Skin of body (tissue), 3 donors: ENCODE measurements at places on chromosomes 16 and 17.

DNA sequence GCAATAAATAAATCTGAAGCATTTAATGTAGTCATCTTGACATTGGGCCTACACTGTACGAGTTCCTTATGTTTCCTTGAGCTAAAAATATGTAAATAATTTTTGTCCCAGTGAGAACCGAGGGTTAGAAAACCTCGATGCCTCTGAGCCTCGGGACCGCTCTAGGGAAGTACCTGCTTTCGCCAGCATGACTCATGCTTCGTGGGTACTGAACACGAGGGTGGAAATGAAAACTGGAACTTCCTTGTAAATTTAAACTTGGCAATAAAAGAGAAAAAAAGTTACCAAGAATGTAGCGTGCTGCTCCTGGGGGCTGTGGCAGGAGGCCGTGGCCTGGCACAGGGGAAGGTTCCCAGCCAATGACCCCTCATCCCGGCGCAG lies 74.1 kb downstream of the SOCS1 start:
- DNase-seq = peak; percentile 30

- DNase-seq = no peak
Observed at GRCh38 chr17:44409309-44410028, 20.0 kb upstream of the ITGA2B start.

DNA sequence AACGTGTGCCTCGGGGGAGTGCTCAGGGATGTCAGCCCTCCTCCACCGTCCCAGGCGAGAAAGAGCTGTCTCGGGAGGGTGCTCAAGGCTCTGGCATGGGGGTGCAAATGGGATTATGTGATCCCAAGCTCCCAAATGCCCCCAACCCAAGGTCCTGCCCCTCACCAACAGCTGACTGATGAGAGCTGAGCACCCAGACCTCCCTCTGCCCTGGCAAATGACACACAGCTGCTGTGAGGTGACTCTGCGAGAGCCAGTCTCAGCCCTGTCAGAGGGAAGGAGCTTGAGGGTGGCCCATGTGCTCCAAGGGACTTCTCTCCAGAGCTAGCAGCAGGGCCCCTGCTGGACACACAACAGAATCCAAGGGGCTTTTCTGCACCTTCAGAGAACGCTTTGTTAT lies 7.7 kb downstream of the CDH5 start:
- DNase-seq = no peak

- no peak for DNase-seq
Observed at GRCh38 chr17:15966879-15967248, 21.9 kb downstream of the ADORA2B start.

DNA sequence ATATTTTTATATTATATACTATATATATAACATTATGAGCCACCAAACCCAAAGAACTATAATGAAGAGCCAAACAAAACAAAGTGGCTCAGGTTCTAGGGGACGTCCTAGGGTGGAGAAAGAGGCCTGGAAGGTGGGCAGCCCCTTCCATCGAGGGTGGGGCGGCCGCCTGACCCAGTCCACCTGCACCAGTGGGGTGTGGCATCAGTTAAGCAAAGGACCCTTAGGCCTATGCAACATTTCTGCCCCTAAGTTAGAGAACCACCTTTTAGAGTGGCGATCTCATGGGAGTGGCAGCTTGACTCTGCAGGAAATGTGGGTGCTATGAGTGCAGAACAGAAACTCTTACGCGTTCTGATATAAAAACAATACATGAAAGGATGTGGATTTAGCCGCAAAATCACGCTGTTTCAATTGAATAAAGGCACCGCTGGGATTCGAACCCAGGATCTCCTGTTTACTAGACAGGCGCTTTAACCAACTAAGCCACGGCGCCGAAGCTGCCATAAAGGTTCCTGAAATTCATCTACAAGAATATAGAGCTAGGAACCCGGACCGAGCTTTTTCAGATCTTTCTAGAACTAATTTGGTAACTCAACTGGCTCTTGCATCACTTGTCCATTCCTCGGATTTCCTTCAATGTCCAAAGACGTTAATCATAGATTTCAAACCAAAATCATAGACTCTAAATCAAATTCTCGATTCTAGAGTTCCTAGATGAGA lies 15.6 kb upstream of the AURKB start:
- peak; percentile 50 for DNase-seq

DNA sequence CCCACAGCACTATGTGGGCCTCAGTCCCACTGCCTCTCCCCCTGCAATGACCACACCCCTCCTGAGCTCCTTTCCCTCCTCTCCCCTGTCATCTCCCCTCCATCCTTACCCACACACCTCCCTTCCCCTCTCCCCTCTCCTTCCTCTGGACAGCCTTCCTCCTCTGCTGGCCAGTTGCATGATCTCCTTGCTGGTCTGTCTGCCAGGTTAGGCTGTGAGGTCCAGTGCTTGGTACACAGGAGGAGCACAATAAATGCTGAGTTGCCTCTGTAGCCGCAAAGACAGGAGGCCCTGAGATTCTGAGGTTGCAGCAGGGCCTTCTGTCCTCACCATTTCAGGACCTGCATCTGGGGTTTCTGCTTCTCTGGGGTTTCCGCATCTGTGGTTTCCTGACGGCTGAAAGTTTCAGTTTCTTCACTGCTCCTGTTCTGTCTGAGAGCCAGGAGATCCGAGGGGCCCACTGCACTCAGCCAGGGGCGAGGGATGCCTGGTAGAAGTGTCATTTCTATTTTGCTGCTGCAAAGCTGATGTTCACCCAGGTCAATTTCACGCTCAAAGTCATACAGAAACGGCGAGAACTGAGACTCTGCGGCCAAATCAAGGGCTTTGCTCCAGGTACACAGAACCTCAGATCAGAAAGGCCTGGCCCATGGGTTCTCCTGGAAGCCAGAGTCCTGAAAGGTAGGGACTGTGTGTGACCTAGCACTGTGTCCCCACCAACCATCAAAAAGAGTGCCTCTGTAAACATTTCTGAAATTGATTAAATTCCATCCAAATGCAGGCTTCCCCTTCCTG lies 4.6 kb upstream of the SLC12A3 start:
- DNase-seq = no peak

DNA sequence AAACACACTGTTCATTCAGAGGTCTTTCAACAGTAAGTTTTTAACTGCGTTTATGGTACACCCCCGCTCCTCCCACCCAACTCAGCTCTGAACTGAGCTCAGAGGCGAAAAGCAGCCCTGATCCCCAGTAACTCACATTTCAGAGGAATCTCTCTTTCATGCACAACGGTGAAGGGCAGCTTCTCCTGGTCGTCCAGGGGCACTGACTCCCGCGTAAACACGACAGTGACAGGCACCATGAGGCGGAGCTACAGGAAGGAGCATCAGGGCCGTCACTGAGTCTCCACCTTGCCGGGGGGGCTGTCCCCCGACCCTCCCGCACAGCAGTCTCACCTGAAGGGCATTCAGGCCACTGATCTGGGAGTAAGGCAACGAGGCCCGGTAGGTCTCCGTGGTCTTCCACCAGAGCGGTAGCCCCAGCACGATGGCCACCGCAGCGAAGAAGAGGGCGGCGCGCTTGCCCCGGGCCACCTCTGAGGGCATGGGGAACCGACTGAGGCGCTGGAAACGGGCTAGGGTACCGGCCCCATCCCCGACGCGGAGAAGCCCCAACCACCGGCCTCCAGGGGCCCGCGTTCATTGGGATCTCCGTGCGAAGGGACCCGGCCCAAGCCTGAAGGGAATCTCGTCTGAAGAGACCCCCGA lies 486 bp downstream of the PIGS start:
- DNase-seq = no peak

GRCh38 chr17:76481071-76481655 lies 13.8 kb downstream of the AANAT start:
- no peak for DNase-seq

GRCh38 chr16:15598648-15599190 lies 44.2 kb downstream of the MARF1 start:
- no peak for DNase-seq

DNA sequence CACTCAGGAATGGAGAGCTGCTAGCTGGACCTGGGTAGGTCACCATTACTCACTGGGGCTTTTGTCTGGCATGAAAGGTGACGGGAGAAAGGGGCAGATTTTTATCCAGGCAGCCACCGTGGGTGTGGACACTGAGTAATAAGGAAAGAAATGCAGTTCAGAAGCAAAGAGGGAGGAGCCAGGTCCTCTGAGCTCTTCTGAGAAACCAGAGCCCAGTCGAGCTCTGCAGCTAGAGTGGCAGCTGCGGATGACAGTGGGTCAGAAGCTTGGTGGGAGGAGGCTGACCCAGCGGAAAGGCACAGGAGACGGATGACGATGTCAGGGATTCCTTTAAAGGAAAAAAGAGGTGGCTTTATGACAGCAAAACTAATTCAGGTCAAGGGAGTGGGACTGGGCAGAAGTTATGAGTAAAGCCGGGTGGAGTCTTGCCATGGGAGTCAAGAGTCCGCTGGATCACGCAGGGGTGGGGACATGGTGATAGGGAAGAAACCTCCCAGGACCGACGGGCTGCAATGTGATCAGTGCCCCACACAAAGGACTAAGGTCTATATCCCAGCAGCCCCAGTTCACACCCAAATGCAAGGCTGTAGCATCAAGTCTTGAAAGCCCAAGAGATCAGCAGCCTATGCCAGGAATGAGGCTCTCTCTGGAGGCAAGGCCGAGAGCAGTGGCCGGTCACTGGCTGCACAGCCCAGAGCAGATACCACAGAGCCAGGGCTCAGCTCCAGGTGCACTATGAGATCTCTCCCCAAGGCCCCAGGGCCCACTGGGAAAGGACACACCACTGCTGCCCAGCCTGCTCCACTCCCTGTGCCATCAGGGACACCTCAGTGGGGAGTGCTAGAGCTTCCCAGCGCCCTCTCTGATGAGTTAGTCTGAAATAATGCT lies 6.3 kb upstream of the MNT start:
- peak; percentile 23 for DNase-seq

- no peak for DNase-seq
Observed at GRCh38 chr16:30724641-30725417, 23.4 kb upstream of the PHKG2 start.

DNA sequence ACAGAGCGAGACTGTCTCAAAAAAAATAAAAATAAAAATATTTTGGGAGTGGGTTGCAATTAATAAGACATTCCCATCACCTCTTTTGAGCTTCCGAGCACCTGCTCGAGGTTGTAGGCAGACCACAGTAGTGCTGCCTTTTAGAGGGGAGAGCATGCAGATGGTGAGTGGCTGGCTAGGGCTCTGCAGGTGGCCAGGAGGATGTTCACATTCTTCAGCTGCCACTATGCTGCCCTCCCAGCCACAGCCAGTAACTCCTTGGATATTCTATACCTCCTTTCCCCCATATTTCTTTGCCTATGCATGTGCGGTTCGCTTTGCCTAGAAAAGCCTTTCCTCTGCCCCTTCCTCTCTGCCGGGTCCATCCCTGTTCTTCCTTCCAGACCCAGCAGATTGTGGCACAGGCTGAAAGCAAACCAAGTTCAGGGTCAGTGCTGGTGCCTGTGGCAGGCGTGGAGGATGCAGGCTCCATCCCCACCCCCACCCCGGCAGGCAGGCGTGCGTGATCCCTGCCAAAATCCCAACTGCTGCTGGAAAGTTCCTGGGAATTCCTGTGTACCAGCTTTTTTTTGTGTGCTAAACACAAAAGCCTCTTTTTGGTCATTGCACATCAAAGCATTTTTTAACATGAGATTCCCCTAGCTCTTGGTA lies 33.8 kb upstream of the CMIP start:
- DNase-seq = no peak

DNA sequence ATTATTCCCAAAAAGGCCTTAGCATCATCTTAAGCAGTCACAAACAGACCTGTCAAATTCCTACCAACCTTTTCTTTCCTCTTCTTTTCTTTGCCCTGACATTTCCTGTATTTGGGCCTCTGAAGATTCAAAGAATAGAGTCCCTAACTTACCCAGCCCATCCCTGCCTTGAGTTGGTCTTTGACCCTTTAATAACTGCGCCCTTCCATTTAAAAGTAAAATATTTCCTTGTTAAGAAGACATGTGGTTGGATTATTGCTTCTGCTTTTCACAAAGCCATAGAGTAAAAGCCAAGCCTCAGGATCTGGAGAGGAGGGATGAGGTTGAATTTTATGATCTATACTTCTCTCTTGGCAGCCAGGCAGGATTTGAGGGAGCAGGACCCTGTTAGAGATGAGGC lies 13.2 kb upstream of the CCL23 start:
- DNase-seq = no peak

- no peak for DNase-seq
Observed at GRCh38 chr16:12199524-12199923, 223.0 kb downstream of the SNX29 start.

GRCh38 chr17:16314189-16314588 lies 39.1 kb downstream of the CENPV start:
- no peak for DNase-seq

DNA sequence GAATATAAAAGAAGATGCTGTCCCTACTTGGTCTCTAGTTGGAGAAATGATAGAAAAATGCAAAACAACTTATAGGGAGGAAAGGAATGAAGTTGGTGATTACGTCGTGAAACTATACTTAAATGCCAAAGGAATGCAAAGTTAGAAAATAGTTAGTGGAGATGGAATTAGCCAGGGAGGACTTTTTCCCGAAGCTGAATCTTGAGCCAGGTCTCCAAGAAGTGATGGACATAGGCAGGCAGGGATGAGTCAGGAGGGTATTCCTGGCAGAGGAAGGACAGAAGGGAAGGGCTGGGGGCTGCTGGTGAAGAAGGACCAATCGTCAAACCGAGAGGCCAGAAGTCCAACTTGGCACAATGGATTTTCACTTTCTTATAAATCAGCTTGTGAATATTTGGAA lies 1.8 kb downstream of the SNTB2 start:
- DNase-seq = no peak

GRCh38 chr17:39212195-39212810 lies 12.2 kb downstream of the RPL19 start:
- DNase-seq = no peak

GRCh38 chr17:72816406-72816805 lies 276.1 kb downstream of the SLC39A11 start:
- DNase-seq = no peak

GRCh38 chr17:60676758-60677307 lies 818 bp upstream of the BCAS3 start:
- no peak for DNase-seq

GRCh38 chr17:71437166-71437565 lies 683.7 kb upstream of the SOX9 start:
- no peak for DNase-seq

DNA sequence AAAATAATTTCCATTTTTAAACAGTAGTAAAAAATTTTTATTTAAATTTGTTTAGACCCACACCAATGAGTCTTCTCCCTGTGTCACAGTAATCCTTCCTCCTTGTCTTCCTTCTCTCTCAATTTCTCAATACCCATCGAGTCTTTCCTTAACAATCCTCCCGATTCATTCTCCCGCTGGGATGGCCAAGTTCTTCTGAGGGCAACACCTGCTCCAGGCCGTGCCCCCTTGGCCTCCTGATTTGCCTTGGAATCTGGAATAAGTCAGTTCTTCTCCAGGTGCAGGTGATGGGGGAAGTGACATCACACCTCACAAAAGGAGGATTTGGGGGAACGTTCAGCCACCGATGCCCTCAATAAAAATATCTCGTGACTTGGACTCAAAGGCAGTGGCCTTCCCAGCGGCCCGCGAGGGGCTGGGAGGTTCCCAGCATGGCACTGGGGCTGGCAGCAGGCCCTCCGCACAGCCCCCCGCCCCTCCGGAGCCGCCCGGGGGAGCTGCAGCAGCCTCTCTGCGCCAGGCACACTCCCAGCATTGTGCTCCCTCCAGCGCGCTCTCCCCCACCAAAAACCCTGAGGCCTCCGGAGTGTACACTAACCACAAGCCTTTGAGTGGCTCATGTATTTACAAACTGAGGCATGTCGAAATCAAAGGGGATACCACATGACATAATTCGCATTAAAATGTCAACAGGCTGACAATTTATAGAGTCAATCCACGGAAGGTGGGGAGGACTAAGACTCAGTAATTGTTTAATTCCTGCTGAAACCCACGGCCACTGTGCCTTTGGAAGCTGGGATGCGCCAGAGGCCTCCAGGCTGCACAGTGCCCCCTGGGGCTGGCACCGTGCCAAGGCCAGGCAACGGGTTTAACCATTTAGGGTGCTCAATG lies 120.5 kb downstream of the ZFHX3 start:
- peak; percentile 56 for DNase-seq
